CMK (cell line): ENCODE measurements at places on chromosomes 13 and 19.

GRCh38 chr13:99830931-99831330 is 140.6 kb downstream of the ZIC5 start:
- DNase-seq: no peak

DNA sequence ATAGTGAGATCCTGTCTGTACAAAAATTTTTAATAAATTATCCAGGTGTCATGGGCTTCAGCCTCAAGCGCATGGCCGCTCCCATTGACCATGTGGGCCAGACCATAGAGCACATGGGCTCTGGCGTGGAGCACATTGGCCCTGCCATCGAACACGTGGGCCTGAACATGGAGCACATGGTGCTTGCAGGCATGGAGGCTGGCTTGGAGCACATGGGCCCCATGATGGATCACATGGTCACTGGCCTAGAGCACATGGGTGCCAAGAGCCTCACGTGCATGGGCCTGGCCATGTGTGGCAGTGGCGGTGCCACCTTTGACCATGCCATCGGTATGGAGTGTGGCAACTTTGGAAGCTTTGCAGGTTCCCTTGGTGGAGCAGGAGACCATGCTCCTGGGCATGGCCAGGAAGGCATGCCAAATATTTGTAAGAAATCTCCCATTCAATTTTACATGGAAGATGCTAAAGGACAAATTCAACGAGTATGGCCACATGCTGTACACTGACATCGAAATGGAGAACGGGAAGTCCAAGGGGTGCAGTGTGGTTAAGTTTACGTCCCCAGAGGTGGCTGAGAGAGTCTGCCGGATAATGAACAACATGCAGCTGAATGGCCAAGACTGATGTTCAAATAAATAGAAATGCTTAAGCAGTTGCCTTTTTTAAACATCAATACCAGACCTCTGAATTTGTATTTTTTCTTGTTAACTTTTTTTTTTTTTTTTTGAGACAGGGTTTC is 21.3 kb upstream of the SLC1A5 start:
- DNase-seq: no peak

DNA sequence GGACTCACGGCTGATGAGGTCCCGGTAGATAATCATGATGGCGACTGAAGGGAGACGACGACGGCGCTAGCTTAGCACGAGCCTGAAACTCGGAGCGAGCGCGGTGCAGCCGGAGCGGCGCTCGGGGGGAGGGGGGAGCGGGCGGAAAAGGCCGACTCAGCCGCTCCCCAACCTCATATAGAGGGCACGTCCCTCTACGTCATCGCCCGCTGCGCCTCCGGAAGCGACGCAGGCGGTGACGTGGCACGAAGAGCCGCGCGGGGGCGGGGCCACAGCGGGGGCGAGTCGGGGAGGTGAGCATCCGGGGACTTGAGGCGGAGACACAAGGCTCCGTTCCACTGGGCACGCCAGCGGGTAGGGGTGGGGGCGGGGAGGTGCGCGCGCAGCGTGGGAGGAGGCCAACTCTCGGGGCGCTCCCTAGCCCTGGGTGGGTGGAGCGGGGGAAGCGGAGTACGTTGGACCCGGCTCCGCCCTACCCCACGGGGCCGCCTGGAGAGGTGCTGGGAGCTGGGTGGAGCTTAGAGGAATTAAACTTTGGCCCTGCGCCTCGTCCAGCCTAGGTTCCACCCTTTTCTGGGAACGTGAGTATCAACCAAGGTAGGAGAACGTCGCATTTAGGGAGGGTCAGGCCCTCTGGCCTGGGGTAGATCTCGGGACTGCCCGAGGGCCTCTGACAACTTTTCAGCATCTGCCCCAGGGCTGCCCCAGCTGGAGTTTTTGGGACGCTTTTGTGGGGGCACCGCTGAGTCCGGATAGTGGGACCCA is at the start of gene TPT1:
Gene TPT1, minus strand, starts transcription at position 150 of the 765 bp plus-strand sequence. Its CDS starts 114 bp downstream, at position 36.
- peak; percentile 82 for DNase-seq

DNA sequence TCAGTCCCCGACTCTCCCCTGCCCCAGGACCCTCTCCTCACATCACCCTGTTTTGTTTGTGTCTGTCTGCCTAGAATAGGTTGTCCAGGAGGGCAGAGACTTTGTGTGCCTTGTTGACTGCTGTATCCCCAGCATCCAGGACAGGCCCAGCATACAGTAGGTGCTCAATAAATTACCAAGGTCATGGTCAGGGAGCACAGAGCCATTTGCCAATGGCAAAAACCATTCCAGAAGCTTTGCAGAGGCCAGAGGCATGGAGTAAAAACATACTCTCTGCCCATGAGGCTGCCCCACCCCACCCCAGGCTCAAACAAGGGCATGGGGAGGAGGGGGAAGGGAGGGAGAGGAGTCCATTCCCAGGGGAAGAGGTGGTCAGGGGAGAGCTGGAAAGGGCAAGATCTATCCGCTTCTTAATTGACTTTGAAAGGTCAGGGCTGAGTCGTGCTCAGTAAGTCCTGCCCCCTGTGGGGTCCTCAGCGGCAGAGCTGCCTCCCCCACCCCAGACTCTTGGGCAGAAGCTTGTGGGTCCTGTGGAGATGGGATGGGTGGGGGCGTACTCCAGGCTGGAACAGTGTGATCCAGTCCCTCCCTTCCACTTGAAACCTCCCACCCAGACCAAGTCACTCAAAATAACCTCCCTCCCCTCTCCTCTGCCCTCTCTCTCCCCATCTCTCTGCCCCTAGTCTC is 4.4 kb downstream of the GPR4 start:
- DNase-seq: no peak
